8988T (cell line): ENCODE measurements at places on chromosomes 12 and 14.

GRCh38 chr14:94364037-94364436 is 24.4 kb downstream of the SERPINA1 start:
- no peak for DNase-seq

- DNase-seq = no peak
Observed at GRCh38 chr12:47276621-47277309, 197.0 kb upstream of the AMIGO2 start.

GRCh38 chr14:58628406-58628805 is 9.4 kb upstream of the DACT1 start:
- no peak for DNase-seq

- no peak for DNase-seq
Observed at GRCh38 chr12:121830588-121831265, 26.9 kb downstream of the SETD1B start.

- no peak for DNase-seq
Observed at GRCh38 chr14:92549859-92550230, 36.3 kb downstream of the RIN3 start.

GRCh38 chr14:68961781-68962584 is 17.1 kb downstream of the ACTN1 start:
- DNase-seq = no peak

- no peak for DNase-seq
Observed at GRCh38 chr12:54141431-54142113, 47.2 kb downstream of the SMUG1 start.

DNA sequence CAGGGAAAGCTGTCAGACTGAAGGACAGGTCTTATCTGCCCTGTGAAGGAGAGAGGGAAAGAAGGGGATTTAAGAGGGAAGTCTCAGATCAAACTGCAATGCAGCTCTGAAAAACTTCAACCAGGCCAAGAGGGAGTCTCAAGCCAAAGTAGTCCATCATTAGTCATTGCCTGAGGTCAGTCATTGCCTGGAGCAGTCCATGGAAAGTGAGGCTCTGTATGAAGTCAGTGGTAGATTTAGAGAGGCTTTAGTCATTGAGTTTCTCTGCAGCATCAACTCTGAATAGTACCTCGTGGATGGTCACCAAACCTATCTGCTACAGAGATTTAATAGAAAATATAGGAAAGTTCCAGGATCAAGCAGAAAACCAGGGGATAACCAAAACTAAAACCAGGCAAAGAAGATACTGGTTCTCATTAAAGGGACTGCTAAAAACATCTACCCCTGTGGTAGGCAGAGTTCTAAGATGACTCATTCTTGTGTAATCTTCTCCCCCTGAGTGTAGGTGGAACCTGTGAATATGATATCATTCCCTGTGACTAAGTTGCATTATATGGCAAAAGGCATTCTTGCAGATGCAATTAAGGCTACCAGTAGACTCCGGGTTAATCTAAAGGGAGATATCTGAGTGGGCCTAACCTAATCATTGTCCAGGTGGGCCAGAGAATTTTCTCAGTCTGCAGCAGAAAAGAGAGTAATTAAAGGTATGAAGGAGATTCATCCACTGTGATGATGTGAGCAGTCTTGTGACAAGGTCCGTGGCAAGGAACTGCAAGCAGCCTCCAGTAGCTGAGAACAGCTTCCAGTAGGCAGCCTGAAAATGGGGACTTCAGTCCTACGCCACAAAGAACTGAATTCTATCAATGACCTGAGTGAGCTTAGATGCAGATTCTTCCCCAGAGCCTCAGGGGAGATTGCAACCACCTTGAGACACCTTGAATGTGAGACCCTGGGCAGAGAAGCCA is 123.1 kb downstream of the GALC start:
- DNase-seq = no peak

DNA sequence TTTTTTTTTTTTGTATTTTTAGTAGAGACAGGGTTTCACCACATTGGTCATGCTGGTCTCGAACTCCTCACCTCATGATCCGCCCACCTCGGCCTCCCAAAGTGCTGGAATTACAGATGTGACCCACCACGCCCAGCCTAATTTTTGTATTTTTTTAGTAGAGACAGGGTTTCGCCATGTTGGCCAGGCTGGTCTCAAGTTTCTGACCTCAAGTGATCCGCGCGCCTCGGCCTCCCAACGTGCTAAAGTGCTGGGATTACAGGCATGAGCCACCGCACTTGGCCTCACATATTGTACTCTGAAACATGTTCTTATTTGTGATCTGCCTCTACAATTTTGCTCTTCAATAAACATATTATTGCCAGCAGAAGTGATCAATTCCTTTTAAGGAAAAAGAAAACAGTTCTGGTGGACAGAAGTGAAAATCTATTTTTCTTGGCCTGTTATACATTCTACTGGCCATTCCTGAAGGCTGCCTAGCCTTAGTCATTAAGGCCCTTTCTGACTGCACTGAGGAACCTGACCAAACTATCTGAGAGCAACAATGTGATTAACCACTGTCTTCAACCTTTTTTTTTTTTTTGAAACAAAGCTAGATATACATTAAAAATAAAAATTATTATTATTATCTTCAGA is 36.1 kb downstream of the SNX6 start:
- DNase-seq = no peak

DNA sequence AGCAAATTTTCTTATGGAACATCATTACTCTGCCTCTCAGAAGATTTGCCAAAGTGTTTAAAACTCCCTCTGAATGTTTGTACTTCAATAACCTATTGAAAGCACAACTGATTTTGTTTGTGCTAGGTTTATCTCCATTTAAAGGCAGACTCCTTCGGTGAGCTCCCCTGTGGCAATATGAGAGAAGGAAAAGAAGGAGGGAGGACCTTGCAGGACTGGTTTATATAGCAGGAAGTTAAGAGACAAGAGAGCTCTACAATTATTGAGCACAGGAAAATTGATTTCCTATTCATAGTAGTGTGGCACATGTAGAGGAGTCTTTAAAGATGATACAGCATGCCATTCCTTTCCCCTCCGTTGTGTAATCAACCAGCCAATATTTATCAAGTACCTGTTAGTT is 75.5 kb downstream of the PDE3A start:
- DNase-seq = no peak

DNA sequence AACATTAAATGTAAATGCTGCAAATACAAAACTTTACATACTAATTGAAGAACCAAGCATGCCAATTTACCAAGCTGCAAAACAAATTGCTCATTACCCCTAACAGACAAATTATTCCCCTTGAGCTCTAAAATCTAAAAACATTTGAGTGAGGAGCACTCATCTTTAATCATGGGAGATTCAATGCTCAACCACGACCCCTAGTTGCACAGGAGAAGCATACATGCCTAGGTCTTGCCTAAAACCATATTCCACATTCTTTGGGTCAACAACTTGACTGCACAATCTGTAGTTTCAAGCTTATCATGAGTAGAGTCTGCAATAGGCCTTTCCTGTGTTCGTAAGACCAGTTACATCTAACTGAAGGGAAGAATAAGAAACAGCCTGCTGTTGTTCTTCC is 69.7 kb downstream of the MGAT4C start:
- DNase-seq = no peak

- DNase-seq = no peak
Observed at GRCh38 chr14:69963966-69964365, 84.8 kb downstream of the SMOC1 start.

DNA sequence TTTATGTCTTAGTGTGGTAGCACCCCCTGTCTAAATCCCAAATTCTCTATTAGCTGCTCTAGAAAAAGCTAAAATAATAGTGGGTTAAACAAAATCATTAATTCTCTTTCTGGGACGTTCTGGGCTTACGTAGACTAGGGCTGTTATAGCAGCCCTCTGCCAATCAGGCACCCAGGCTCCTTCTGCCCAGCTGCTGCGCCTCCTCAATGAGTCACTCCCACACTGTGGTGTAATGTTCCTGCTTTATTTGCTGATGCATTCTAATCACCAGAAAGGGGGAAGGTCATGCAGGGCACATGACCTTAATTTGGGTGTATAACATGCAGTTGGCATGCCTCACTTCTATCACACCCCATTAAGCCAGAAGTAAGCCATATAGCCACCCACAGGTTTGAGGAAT is 294.5 kb downstream of the GALC start:
- DNase-seq = no peak

- no peak for DNase-seq
Observed at GRCh38 chr12:72509891-72510290, 237.7 kb downstream of the TRHDE start.

DNA sequence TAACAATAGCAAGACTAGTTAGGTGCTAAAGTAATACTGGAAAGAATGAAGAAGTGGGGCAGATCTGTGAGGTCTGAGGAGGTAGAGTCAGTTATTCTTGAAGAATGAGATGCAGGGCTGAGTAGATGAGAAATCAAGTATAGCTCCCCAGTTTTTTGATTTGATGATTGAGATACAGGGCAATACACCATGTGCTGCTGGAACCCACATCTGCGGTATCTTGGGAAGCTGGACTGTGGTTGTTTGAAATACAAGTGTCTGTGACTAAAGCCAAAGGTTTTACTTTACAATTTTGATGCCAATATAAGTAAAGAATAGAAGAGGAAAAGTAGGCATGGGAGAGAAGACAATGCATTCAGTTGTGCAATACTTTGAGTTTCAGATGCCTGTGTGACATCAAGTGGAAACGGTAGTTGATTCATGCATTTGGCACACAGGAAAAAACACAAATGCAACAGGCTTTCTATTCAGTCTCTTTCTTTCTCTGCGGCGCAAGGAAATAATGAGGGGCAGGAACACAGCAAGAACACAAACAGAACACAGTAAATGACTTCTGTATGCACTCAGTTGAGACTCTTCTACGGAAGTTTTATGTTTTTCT is 190.2 kb upstream of the SLC38A2 start:
- no peak for DNase-seq

- no peak for DNase-seq
Observed at GRCh38 chr14:75793806-75794205, 132.8 kb downstream of the TTLL5 start.

- no peak for DNase-seq
Observed at GRCh38 chr12:10667581-10667980, 6.3 kb downstream of the STYK1 start.

- no peak for DNase-seq
Observed at GRCh38 chr14:84375235-84375634, 1154.7 kb upstream of the FLRT2 start.

GRCh38 chr12:67572492-67572891 is 76.1 kb upstream of the DYRK2 start:
- no peak for DNase-seq

DNA sequence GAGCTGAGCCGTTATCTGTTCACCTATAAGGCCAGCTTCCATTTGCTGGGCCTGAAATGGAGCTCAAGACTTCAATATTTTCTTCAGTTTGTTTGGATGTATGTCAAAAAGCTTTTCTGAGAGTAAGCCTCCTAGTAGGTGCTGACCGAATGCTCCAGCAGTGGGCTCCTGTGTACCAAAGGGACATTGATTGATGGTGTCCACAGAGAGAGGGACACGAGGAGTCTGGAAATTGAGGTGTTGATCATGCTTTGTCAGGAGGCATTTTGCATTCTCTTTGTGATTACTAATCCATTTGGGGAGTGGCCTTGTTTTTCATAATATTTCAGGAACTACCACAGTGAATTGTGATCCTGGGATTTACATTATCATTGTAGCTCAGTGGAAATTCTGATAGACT is 107.7 kb upstream of the SLC38A2 start:
- DNase-seq = no peak

GRCh38 chr12:23550753-23551152 is 398.7 kb downstream of the SOX5 start:
- DNase-seq = no peak

DNA sequence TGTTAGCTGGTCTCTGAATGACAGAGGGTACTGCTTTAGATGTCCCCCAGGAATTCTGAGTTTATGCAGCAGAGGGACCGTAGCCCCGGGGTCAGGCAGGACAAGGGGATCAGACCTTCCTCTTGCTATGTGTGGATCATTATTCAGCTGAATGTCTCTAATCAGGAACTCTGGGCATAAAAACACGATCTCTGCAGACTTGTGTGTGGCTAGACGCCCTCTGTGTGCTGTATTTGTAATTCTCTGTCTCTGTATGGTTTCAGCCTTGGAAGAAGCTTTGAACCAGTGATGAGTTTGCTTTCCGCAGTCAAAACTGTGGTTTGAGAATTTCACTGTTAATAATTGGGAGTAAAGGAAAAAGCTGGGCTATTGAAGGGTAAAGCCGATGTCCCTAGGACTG is 125.3 kb downstream of the ETV6 start:
- DNase-seq = no peak

GRCh38 chr14:68514608-68515194 is 278.2 kb downstream of the ZFP36L1 start:
- no peak for DNase-seq

GRCh38 chr14:61395115-61395725 is 73.8 kb downstream of the PRKCH start:
- DNase-seq = no peak

DNA sequence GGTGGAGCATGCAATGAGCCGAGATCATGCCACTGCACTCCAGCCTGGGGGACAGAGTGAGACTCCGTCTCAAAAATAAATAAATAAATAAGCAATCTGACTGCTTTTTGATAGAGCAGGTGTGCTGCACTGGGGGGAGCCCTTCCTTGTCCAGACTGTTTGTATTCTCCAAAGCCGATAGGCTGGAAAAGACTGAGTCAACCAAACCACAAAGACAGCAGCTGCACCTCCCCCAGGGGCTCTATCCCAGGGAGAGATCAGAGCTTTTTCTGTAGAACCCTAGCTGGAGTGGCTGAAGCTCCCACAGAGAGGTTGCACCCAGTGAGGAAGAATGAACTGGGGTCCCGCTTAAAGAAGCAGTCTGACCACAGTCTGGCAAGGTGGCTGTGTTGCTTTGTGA is 45.8 kb upstream of the LALBA start:
- DNase-seq = no peak

GRCh38 chr12:102120886-102121285 is 903 bp downstream of the PARPBP start:
- no peak for DNase-seq

DNA sequence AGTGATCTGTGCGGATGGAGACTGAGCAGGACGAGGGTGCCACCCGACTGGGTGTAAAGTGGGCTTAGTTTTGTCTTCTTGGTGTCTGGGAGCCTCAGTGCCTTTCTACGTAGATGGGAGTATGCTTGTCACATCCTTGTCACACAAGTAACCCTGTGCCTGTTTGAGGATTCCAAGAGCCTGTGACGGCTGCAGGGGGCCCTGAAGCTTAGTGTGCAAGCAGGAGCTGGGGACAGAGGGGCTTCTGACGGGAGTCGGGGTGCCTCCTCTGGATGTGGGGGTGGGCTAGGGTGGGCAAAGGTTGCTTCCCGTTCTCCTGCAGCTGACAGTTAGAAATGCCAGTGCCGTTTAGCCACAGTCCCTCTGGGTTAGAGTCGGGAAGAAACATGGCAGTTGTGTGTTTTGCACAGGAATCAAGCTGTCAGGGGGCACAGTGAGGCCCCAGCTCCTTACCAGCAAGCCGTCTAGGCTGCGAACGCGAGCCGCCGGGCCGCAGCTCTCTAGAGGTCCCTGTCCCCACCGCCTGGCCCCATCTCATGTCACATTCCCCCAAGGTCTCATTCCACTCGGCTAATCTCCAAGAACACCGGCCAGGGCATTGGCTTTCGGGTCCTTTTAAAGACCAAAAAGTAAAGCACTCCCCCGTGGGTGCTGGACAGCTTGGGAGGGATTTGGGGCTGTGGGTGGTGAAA is 7.0 kb downstream of the RTL1 start:
- no peak for DNase-seq

- DNase-seq = peak; percentile 30
Observed at GRCh38 chr14:90114554-90114953, 52.8 kb downstream of the KCNK13 start.
